ENCODE measurements at places on chromosomes 1 and 21.

DNA sequence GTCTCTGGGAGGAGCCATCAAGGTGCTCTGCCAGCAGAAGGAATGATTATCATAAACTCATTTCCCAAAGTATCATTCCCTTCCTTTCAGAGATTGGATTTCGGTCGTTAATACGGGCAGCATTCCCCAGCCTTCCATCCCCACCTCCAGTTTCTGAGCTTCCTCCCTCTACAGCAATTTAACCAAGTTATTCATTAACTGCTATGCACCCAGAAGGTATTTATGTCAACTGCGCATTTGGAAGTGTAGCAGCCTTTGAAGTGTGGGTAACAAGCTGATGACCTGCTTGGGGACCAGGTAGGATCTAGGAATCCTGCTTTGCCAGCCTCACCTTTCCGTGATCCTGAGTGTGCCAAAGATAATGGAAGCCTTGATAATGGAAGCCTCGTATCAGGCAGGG, 172.4 kb upstream of the IGSF21 start:
- DNase-seq = no peak

GRCh38 chr1:182568647-182569284, 20.3 kb downstream of the RNASEL start:
- DNase-seq = no peak

DNA sequence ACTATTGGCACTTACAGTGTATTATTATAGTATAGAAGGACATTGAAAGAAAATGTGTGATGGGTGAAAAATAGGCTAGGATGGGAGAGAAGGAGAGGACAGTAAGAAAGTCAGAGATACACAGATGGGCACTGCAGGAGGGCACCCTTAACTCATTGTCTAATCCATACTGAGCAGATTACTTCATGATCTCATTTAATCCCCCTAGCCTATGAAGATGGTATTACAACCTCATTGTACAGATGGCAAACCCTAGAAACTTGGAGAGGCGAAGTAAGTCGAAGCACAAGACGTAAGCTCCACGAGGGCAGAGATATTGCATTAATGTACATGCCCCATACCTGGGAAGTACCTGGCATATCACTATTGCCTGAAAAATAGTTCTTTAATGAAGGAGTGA, 346.9 kb upstream of the DAB1 start:
- no peak for DNase-seq

DNA sequence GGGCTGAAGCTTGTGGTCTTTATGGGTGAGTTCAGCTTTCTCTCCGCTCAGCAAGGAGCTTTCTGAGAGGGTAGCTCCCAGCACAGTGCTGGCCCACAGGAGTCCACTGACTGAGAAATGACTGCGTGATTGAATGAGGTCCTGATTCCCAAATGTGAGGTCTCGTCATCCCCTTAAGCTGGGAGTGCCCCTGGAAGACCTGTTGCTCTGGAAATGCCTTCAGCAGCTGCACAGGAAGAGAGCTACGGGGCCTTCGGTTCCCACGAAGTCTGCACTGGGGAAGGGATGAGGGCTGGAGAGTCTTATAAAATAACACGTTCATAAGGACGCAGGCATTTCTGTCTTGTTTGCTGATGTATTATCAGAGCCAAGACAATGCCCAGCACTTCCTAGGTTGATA, 14.0 kb downstream of the TNNT2 start:
- DNase-seq = no peak

GRCh38 chr1:119544165-119544762, 37.3 kb downstream of the HSD3B1 start:
- DNase-seq = no peak

DNA sequence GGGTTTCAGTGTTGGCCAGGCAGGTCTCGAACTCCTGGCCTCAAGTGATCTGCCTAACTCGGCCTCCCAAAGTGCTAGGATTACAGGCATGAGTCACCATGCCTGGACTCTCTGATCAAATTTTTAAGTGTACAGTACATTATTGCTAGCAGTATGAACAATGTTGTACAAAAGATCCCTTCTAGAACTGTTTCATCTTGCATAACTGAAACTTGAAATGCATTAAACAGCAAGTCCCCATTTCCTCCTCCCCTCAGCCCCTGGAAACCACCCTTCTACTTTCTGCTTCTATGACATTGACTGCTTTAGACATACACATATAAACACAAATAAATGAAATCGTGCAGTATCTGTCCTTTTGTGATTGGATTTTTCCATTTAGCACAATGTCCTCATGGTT, 463.4 kb downstream of the PTPRC start:
- no peak for DNase-seq

- peak; percentile 35 for DNase-seq
Observed at GRCh38 chr1:225896937-225897549, 8.1 kb upstream of the LEFTY1 start.

DNA sequence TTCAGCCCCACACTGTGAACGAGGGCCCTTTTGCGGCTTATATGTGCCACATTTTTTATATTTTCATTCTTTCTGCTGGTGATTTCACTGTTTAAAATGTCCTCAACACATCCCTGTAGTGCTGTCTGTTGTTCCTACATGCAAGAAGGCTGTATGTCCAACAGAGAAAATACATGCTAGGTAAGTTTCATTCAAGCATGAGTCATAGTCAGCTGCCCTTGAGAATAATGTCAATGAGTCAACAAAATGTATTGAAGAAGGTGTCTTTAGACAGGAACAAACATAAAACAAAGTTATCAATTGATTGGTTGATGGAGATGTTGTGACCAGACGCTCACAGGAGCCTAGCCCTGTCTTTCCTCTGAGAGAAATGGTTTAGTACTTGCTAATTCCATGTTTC, 553.4 kb downstream of the PLPP3 start:
- no peak for DNase-seq

- no peak for DNase-seq
Observed at GRCh38 chr1:226061841-226062557, 517 bp upstream of the H3-3A start.

DNA sequence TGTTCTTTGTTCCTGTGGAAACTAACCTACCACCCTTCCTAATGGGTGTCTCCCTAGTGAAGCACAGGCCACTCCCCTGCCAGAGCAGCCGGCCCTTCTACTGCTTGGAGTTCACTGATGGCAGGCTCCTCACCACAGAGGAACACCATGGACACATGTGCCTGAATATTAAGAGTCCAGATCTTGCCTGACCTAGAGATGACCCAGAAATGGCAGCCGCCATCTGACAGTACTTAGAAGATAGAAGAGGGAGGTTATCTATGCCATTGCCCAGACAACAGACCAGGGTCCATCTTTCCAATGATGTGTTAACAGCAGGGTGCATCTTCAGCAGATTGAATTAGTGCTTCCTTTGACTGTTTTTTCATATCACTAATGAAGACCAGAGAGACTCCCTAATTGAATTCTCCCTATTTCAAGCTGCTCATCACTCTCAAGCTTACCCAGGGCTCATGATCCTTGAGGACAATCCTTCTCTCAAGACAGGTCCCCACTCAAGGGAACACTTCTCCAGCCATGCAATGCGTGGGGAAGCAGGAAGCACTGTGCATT, 59.8 kb downstream of the PLEKHA6 start:
- no peak for DNase-seq

- DNase-seq = no peak
Observed at GRCh38 chr1:204705888-204706837, 20.6 kb upstream of the LRRN2 start.

GRCh38 chr1:162171111-162171510, 101.6 kb downstream of the NOS1AP start:
- DNase-seq = no peak

DNA sequence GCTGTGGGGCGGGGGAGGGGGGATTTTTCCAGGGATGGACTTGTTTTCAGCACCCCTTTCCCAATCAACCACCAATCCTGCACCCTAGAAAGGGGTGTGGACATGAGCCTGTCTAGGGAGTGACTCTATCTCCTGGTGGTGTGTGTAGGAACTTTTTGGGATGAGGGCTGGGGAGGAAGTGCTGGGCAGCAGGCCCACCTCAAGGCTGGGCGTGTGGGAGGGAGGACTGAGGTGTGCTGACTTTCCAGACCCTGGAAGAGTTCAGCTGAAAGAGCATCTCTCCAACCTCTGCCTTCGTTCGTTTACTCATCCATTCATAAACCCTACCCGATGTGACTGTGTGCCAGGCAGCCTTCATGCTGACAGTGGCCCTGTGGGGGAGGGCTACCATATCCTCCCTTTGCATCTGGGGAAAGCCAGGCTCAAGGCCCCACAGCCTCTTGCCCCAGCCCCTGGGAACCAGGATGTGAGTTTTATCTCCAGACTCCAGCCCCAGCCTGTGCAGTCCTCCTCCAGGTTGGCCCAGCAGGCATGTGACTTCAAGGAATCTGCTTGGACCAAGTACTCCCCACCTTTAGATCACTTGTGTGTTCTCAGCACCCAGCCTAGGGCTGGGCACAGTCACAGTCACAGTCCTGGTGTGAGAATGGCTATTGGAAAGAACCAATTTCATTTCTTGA, 6.7 kb downstream of the KNCN start:
- DNase-seq = no peak

GRCh38 chr1:246417152-246417812, 89.8 kb downstream of the SMYD3 start:
- no peak for DNase-seq

- no peak for DNase-seq
Observed at GRCh38 chr1:116368241-116368640, 4.8 kb upstream of the ATP1A1 start.

GRCh38 chr1:44645476-44646244, 28.6 kb downstream of the TMEM53 start:
- DNase-seq = no peak

- DNase-seq = no peak
Observed at GRCh38 chr1:103275725-103276124, 167.4 kb upstream of the COL11A1 start.

GRCh38 chr1:114691061-114691460, 4.3 kb downstream of the AMPD1 start:
- DNase-seq = no peak

DNA sequence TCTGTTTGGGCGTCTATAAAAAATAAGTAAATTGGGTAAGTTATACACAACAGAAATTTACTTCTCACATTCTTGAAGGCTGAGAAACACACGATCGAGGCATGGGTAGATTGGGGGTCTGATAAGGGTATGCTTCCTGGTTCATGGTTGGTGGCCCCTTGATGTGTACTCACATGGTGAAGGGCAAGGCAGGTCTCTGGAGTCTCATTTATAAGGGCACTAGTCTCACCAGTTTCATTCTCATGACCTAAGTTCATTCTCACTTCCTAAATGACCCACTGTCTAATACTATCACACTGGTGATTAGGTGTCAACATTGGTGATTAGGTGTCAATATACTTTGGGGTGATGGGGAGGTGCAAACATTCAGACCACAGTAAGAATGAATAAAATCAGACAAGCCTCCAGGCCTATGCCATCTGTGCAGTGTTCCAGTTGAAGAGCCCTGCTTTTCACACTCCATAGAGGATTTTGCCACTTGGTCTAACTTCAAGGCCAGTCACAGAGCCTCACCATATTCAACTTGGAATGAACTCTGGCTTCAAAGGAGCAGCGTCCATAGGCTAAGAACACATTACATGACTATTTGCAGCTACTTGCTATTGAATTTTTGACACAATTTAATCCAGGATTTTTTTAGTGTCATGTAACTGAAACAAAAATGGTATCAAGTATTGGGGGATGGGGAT, 2.5 kb upstream of the GBP4 start:
- DNase-seq = no peak
